ENCODE measurements at places on chromosomes 12 and 14.

DNA sequence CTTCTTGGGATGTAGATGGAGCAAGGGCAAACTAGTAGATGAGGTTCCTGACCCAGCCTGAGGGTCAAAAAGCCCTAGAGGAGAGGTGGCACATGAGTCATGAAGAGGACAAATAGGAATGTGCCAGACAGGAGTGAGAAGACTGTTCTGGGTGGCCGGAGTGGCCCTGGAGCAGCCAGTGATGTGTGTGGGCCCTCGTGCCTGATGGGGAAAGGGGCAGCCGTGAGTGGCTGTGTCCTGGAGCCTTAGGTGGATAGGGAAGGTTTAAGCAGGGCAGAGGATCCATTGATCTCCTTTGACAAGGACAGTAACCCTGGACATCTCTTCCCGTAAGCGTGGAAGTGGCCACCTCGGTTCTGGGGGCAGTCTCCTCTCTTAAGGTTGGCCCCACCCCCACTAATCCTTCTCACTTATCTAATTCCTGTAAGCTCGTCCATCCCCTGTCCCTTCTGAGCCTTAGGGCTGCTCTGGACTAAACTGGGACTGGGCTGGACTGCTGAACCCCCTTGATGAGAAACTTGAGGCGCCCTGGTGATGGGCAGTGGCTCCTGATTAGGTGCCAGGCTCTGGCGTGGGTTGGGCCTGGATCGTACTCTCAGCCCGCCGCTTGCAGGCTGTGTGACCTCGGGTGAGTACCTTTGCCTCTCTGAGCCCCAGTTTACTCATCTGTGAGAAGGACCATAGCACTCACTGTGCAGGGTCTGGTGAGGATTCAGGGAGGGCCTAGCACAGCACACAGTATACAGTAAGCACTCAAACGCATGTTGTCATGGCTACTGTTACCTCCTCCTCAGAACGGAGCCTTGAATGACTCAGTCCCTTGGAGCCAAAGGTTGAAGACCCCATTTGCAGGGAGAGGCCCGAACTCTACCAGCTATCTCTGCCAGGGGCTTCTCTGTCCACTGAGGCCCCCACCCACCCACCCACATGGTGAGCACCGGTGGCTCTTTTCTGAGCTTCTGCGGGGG is 4.0 kb downstream of the FAM222A start:
- DNase-seq: no peak

DNA sequence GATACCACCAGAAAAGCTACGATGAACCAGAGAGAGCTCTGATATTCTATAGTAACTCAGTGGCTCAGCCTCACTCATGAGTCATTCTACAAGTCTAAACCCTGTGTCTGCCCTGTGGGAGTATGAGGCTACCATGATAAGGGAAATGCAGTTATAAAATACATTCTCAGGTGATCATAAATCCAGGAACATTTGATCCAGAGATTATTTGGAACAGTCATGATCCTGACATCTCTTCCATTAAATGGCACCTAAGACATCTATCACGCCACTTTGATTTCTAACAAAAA is 202.6 kb upstream of the RASSF8 start:
- DNase-seq: no peak

GRCh38 chr14:55803873-55804553 is 224.0 kb downstream of the KTN1 start:
- no peak for DNase-seq

DNA sequence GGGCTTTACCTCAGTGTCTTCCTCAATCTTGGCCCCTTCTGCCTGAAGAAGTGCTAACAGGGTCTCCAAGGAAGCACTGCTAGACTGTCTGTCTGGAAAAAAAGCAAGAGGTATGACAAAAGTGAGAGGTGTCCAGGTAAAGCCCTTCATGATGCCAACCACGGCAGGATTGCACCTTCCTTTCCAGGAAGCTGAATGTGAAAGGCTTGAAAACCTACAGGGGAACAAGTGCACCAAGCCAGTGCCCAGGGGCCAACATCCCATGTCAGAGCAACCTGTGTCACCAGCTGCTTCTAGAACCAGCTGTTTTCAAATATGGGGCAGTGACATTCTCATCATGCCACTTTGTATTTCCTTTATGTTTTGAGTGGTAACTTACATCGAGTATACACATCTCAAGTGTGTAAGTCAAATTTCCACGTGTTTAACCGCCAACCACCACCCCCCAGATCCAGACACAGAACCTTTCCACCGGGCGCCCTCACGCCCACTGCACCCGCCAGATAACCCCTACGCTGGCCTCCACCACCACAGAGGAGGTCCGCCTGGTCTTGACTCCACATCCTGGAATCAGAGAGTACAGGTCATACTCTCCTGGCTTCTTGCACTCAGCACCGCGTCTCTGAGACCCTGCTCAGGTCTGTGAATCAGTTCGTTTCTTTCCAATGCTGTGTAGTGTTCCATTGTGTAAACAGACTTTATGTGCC is 27.3 kb downstream of the VPS37B start:
- DNase-seq: no peak

DNA sequence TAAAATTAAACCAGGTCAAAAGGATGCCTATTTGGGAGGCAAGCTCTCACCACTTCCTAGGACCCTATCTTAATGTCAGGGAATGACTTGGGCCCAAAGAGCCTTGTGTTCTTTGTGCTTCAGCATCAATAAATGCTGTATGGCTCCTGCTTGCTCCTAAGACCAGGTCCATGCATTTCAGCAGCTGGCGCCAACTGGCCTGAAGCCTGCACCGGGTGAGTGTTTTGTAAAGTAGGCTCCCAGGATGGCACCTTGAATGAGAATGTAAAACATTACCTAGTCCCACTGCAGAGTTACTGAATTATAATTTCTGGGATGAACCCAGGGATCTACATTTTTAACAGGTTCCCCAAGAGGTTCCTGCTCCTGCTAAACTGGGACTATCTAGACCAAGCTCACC is 16.1 kb upstream of the SLC38A4 start:
- DNase-seq: no peak

- no peak for DNase-seq
These were observed 103.9 kb upstream of the RFLNA start for GRCh38 chr12:124191024-124191359.

DNA sequence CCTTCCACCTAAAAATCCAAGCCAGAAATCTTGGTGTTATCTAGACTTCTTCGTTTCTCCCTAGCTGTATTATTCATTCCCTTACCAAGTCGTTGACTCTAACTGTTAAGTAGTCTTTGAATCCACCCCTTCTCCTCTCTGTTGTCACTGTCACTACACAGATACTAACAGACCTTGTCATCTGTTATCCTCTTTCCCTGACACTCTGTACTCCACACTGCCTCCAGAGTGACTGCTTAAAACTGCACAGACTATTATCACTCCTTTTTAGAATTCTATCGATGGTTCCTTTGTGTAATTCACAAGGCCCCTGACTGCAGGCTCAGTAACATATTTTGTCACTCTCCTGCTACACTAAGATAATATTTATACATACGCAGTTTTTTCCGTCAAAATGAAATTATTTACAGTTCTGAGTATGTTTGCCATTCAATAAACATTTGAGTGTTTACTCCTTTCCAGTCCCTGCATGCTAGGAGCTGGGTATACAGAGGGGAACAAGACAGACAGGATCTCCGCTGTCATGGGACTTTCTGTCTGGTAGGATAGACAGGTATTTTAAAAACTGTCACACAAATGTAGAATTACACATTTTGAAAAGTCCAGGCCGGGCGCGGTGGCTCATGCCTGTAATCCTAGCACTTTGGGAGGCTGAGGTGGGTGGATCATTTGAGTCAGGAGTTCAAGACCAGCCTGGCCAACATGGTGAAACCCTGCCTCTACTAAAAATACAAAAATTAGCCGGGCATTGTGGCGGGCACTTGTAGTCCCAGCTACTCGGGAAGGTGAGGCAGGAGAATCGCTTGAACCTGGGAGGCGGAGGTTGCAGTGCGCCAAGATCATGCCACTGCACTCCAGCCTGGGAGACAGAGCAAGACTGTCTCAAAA is 3.8 kb downstream of the MARS1 start:
- DNase-seq: no peak

DNA sequence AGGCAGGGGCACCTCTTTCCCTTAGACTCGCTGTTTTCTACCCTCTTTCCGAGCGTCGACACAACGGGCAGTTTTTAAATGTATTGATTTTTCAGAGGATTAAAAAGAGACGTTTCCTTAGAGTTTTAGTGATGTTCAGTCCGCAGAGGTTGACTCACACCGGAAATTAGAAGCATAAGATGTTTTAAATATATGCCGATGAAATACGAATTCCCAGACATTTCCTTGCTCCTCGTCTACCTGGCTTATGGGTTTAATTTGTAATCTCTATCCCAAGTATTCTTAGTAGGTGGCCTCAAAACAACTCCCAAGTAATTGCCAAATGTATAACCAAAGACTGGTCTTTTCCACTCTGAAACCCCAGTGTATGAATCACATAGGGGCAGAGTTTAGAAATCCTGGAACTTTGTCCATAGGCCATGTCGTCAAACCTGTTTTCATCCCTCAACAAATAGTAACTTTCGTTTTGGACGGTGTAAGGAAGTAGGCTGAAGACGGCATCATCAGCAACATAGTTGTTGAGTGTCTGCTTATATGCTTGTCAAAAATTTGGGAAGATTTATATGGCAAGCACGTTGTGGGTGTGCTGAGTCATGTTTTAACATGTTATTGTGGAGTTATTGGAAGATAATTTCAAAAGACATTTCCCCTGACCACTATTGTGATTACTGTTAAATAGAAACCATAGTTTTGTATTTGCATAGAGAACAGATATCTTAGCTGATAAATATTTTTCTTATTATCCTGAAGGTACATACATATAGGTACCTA is 824 bp downstream of the TBK1 start:
- no peak for DNase-seq

- DNase-seq: no peak
These were observed 157.7 kb downstream of the SLC15A5 start for GRCh38 chr12:16119618-16120415.

DNA sequence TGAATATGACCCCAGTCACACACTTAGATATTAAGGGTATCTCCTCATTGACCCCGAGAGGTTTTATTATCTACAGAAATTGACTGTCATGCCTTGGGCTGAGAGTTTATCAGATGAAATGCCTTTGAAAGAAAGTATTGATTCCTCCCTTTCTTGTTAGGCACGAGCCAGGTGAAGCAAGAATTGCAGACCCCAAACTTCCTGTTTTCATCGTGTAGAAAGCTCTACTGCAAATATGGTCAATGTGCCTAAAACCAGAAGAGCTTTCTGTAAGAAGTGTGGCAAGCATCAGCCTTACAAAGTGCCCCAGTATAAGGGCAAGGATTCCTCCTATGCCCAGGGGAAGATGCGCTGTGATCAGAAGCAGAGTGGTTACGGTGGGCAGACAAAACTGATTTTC is 143.9 kb upstream of the FUT8 start:
- DNase-seq: no peak

- no peak for DNase-seq
These were observed 115.0 kb downstream of the AKAP6 start for GRCh38 chr14:32443890-32444661.

GRCh38 chr12:89663577-89664357 is 44.9 kb downstream of the ATP2B1 start:
- DNase-seq: no peak

GRCh38 chr14:22872033-22872832 is 693 bp downstream of the LRP10 start:
- no peak for DNase-seq

GRCh38 chr12:132133952-132134652 is 10.0 kb downstream of the DDX51 start:
- no peak for DNase-seq

DNA sequence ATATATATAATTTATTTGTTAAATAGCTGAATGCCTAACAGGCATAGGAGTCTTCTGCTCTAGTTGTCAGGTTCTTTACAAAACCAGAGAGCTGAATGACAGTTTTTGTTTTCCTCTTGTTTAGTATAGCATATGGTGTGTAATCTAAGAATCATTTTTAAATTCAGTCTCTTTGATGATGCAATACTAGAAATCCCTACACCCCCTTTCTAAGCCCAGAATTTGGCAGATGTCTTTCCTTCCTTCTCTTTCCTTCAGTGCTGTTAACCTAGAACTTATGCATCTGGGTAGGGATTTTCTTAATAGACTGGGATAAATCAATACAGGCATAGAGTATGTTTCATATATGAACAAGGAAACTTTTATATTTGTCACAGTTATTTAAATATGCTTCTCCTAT is 198.1 kb downstream of the KCNH5 start:
- no peak for DNase-seq

DNA sequence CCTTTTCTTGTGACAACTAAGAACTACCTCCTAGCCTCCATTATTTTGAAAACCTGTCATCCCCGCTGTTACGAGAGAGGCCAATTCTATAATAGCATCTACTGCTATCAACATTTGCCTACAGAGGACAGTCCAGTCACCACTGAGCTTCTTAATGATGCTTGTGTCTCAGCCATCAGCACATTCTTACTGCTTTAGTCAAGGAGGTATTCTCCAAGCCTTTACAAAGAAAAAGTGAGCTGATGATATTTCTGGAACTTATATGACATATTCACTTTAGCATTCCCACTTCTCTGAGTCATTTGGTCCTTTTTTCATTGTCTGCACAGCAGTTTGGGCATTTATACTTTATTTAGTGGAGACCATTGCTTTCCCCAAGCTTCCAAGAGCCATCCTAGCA is 497.7 kb upstream of the RPL10L start:
- DNase-seq: no peak

DNA sequence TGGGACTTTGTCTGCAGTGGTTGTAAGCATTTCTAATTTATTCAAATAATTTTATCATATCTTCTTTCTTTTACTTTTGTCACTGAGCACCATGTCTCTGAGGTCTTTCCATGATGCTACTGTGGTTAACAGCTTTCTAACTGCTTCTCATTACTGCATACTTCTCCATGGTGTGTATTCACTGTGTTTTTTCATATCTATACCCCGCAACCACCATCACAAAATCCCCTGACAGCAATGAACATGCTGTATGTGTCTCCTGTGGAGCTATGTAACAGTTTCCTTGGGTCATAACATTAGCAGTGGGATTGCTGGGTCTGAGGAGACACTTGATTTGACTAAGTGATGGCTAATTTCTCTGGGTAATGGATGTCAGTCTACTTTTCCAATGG is 29.2 kb upstream of the CHST11 start:
- DNase-seq: no peak

- DNase-seq: no peak
These were observed 316.6 kb downstream of the GLT1D1 start for GRCh38 chr12:129169928-129170327.

GRCh38 chr14:26987744-26988363 is 390.0 kb upstream of the NOVA1 start:
- no peak for DNase-seq

DNA sequence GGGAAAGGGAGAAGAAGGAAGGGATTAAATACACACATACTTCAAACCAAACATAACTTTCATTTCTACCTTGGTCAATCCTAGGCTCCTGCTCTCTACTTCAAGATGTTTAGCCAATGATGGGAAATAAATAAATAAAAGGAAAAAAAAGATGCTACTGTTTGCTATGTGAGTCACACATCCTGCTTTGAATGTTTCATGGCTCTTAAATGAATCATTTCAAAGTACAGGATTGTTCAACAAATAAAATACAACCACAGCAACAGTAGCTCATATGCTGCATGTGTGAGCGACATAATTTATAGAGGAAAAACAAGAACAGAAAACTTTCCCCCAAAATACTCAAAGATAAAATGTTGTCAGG is 54.3 kb upstream of the NPFF start:
- peak; percentile 42 for DNase-seq

GRCh38 chr14:91935586-91935985 is 11.9 kb downstream of the FBLN5 start:
- no peak for DNase-seq
